NCI-H2081 treated with DMSO at 0.1 percent for 48 hours (cell line): ENCODE measurements at places on chromosomes 6 and 20.

GRCh38 chr20:881051-881782 is 34.9 kb downstream of the ANGPT4 start:
- DNase-seq = no peak

DNA sequence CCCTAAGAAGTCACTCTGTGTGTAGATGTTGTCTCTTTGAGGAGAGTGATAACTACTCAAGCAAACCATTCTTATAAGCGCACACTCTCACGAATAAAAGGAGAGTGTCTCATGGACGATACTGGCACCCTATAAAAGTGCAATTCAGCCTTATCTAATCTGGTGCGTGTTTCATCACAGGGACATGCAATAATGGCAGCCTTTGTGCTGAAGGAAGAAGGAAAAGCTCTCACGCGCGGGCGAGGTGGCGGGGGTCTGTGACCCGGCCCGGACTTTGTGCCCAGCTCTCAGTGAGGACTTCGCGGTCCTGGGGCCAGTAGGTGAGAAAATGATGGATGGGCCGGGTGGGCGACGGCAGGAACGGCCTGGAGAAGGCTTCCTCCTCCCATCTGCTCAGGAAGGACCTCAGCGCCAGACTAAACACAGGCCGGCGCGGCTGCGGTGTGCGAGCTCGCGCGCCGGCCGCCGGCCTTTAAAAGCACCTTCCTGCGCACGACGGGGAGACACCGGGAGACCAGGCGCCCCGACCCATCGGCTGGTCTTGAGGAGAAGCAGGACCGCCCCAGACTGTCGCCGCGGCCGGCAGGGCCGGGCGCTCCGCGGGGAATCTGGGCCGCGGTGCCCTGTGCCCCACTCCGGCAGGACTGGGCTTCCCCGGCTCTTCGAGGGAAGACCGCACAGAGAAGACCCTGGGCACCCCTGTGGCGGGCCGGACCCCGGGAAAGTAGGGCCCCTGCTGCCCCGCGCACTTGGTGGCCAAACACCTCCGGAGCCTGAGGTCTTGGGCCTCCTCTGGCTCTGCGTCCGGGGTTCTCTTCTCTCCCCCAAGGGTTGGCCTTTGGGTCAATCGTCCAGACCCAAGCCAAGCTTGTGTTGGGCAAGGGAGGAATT is 8.3 kb upstream of the FOXC1 start:
- no peak for DNase-seq

GRCh38 chr6:48641544-48641943 is 530.5 kb upstream of the PTCHD4 start:
- DNase-seq = no peak

GRCh38 chr6:12605888-12606345 is 110.7 kb upstream of the PHACTR1 start:
- peak; percentile 17 for DNase-seq
